Astrocyte (in vitro differentiated cells and primary cell): ENCODE measurements at places on chromosomes 12 and 14. TPM values are rescaled to one million over a fixed set of nuclear protein-coding genes. Genes with fewer than 3 reads are reported as not detected.

SLC8A3 gene
- 0.45 and 0.89 TPM in 2 replicates for total RNA-seq

MANSC1 gene
- 2.5 and 2.9 TPM in 2 replicates for total RNA-seq

ACSS3 gene
- total RNA-seq: 13.9 and 16.8 TPM in 2 replicates

DNA sequence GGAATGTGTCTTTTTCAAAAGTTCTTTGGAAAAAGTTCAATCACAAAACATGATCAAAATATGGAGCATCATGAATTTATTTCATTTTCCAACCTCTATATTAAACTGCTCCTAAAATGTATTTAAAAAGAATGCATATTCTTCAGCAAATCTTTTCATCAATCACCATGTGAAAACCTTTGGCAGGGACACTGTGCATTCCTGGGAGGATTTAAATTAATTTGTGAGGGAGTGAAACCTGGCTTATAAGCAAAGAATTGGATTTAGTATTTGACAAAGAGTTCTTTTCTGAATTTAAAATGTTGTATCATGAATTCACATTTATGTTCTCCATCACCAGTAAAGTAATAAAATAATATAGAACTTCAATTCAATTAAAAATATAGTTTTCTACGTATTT, 38.2 kb downstream of the PAWR start:
- DNase-seq: no peak

DNA sequence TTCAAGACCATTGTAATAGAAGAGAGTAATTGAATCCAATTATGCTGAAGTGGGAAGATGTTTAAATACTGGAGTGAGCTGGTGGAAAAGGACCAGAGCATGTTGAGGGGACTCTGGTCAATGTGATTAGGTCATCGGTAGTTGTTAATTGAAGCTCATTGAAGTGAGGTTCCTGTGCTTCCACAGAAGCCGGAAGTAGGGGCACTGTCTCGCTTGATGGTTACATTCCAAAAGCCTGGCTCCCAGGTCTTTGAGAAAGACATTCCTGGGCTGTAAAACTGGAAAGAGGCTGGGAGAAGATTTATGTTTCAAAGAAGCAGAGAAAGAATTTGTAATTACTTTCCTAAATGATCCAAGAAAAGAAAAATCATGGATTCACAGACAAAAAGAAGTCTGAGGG, 12.3 kb upstream of the CLECL1 start:
- no peak for DNase-seq

GRCh38 chr12:63917864-63918799, 73.6 kb downstream of the SRGAP1 start:
- DNase-seq: peak; percentile 95

DNA sequence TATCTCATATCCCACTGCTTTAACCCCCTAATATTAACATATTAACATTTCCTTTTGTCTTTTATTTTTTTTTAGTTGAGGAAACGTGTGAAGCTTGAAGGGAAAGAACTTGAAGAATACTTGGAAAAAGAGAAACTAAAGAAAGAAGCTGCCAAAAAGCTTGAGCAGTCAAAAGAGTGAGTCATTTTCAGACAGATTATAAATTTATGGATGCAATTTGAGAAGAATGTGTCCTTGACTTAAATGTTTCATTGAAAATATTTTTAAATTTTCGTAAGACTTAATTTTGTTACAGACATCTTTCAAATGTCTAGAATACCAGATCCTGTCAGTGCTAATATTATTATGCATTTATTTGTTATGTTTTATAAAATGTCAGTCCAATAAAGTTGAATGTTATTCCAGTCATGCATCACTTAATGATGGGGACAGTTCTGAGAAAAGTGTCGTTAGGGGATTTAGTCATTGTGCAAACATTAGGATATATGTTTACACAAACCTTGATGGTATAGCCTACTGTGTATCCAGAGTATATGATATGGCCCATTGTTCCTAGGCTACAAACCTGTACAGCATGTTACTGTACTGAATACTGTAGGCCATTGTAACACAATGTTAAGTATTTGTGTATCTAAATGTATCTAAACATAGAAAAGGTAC, 32.6 kb downstream of the CPSF2 start:
- no peak for DNase-seq

DNA sequence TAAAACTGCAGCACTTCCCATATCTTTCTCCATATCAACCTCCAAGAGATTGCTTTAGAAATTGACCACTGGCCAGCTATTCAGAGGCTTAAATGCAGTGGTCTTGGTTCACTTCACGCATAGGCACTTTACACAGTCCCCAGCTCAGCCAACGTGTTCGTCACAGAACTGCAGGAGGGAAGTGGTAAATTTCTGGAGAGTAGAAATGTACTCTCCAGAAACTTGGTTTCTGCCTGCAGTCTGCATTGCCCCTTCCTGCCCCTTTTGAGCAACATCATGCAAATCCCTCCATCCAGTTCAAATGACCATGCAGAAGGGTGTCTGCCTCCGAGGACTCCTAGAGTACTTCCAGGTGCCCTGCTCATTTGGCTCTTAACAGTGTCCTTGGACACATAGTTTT, 42.7 kb upstream of the NEDD1 start:
- DNase-seq: no peak

DNA sequence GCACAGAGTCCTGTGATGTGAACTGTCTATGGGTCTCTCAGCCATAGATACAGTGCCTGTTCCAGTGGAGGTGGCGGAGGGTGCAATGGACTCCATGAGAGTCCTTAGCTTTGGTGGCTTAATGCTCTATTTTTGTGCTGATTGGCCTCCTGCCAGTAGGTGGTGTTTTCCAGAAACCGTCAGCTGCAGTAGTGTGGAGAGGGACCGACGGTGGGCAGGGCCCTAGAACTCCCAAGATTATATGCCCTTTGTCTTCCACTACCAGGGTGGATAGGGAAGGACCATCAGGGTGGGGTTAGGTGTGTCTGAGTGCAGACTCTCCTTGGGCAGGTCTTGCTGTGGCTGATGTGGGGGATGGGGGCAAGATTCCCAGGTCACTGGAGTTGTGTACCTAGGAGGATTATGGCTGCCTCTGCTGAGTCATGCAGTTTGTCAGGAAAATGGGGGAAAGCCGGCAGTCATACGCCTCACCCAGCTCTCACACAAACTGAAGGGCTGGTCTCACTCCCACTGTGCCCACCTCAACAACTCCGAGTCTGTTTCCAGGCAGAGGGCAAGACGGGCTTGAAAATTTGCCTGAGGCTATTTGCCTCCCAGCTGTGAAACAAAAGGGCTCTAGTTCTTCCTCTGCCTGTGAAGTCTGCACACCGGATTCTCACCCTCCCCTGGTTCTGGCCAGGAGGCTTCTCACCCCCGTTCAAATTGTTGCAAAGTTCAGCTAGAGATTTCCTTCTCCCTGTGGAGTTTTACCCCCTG, 24.9 kb upstream of the ZDHHC17 start:
- no peak for DNase-seq

DNA sequence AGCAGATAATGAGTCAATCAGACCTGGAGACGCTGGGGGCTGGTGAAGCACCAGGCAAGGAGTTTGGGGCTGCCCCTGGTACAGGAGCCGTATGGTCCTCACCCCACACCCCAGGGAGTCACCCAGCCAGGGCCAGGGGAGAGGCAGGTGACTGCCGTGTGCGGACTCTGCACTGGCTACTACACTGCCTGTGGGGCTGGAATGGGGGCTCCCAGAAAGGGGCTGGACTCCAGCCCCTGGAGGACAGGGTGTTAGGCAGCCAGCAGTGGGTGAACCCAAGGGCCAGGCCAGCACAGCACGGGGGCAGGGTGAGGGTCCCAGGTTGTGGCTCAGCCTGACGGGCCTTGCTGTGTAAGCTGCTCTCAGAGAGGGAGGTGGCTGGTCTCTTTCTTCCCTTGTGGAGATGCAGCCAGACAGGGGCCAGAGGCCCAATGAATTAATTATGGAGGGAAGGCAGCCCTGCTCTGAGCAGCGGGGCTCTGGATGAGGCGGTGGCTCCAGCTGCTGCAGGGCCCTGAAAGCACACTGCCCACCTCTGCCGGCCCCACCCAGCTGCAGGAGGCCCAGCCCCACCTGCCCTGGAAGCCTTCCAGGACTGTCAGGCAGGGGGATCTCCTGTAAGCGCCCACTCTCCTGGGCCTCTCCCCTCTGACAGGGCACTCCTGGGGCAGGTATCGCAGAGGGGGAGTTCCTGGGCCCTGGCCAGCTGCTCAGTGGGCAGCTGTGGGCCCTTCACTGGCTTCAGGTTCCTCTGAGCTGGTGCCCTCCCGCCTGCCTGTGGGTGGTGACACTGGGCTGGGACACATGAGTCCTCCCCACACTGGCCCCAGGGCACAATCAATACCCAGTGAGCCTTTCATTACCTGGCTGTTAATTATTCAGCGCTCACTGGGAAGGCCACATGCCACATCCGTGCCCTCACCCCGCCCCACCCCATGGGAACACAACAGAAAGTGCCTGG, 142.5 kb upstream of the C14orf180 start:
- DNase-seq: no peak

DNA sequence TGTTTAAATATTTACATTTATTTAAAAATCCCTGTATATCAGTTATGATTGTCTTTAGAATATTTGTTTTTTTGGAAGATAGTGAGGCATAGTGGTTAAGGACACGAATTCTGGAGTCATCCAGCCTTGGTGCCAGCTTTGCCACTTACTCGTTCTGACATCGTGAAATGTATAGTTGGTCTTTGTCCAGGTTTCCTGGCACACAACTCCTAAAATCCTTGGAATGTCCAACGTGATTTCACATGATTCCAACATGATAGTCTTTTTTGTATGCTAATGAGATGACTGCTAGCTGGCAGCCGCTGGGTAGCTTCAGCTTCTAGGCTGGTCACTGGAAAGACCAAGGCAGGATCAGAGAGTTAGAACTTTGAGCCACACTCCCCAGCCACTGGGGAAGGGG, 64.8 kb downstream of the PRICKLE1 start:
- no peak for DNase-seq

- DNase-seq: peak; percentile 76
Observed at GRCh38 chr14:52877628-52878027, 73.2 kb downstream of the FERMT2 start.

DNA sequence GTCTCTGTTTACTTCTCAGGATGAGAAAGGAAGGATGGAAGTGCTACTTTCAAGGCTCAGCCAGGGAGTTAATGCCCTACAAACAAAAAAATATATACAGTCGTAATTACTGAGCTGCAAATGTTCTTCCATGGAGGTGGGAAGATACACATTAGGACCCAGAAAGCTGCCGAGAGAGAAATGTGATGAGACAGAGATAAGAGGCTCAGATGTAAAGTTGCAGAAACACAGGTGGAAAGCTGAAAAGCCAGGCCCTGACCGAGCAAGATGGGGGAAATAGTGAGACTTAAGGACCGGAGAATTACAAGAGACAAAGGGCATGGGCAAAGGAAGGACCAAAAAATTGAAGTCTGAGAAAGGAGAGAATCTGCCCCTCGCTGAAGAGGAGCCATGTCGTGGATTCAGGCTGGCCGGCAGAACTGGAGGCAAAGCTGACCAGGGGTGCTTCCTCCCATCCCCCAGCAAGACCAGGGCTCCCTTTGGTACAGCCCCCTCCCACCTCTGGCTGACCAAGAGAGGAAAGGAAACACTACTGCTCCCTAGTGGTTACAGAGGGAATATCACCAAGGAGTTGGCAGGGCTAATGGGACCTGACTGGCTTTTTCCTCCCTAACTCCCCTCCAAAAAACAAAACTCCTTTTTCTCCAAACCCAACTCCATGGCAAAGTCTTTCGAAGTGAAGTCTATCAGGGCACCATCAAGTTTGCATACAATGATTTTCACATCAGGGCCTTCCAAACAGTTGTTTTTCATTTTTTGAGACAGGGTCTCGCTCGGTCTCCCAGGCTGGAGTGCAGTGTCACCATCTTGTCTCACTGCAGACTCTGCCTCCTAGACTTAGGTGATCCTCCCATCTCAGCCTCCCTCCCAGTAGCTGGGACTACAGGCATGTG, 12.1 kb downstream of the ZFHX2 start:
- DNase-seq: no peak
